ENCODE measurements at places on chromosomes 11 and 22. TPM values are rescaled to one million over a fixed set of nuclear protein-coding genes. Genes with fewer than 3 reads are reported as not detected.

Gene YAP1
- 355 TPM for total RNA-seq

Gene FGF4
- not detected for total RNA-seq

Gene OR52D1
- total RNA-seq, result not detected

Gene LRRN4CL
- 22.5 TPM for total RNA-seq

Gene NTM
- not detected for total RNA-seq

DNA sequence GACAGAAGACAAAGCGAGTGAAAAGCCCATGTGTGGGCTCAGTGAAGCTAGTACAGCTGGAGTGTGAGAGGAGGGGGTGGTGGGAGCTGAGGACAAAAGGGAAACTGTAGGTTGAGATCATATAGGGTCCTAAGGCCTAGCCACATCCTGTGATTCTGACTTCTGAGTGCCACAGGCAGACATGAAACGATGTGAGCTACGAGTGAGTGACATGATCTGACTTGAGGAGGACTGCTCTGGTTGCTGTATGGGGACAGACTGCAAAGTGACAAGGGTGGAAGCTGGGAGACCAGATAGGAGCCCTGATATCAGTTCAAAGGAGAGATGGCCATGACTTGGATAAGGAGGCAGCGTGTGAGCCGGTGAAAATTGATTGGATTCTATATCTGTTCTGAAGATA, 85.4 kb downstream of the MICAL2 start:
- DNase-seq, result no peak

DNA sequence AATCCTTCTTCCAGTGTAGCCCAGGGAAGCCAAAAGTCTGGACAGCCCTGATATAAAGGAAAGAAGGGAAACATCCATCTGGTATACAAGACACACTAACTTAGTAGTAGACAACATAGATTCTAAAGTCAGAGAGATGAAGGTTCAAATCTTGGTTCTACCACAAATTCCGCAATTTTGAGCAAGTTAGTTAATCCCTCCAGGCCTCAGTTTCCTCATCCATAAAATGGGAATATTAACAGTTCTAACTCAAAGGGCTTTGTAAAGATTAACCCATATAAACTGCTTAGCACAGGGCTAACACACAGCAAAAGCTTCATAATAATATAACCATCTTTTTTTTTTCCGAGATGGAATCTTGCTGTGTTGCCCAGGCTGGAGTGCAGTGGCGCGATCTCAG, 10.7 kb downstream of the LRP4 start:
- DNase-seq, result no peak

GRCh38 chr22:20182365-20182764, 31.5 kb upstream of the CCDC188 start:
- no peak for DNase-seq
